ENCODE measurements at places on chromosomes 4 and X.

GRCh38 chr4:118357601-118358000 is 4.8 kb upstream of the PRSS12 start:
- DNase-seq = no peak

DNA sequence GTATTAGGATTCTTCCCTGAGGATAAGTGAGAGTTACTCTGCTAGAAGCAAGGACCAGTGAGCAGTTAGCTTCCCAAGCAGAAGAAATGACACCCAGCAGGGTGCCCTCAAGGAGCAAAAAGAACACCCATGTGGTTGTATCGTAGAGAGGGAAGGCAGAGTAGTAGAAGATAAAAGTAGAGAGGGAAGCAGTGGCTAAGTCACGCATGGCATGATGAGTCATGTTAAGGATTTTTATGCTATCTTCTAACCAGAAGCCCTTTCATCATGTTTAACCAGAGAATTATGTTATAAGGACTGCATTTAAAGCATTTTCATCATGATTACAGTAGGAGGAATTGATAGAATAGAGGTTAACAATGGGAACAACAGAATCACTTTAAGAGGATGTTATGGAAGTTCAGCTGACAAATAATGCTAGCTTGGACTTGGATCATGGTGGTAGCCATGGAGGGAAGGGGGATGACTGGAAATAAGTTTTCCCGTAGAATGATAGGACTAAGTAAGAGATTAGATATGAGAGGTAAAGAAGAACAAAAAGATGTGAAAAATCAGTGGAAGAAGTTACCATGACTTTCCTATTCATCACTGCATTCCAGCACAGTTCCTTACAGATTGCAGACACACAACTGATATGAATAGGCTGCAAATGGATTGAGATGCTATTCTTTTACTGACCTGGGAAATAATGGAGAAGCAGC is 383.5 kb upstream of the INTU start:
- DNase-seq = no peak

- no peak for DNase-seq
Measured at GRCh38 chrX:47743504-47743903, 84.5 kb upstream of the UXT start.

GRCh38 chr4:16783119-16783518 is 115.3 kb downstream of the LDB2 start:
- no peak for DNase-seq

- DNase-seq = no peak
Measured at GRCh38 chr4:108762559-108763225, at the start of gene ETNPPL. ETNPPL (minus strand) TSS chr4:108763053; CDS start chr4:108762898, 155 bp downstream.

- DNase-seq = no peak
Measured at GRCh38 chrX:9980927-9981326, 13.8 kb downstream of the CLDN34 start.

GRCh38 chr4:149161247-149161646 is 654.4 kb downstream of the IQCM start:
- no peak for DNase-seq

DNA sequence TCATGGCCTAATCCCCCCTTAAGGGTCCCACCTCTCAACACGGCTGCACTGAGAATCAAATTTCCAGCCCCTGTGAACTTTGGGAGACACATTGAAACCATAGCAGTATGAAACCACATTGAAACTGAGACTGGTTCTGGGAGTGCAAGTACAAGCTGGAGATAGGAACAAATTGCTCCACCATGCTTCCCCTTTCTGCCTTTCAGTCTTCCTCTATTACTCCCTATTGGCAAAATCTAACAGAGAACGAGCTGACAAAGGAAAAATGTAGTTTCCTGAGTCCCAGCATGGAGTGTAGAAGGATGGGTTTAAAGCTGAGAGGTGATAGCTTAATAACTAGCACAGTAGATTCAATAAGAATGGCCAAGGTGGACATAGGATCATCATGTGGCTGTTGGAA is 161.7 kb upstream of the RPL34 start:
- DNase-seq = no peak

- peak; percentile 65 for DNase-seq
Measured at GRCh38 chrX:12949927-12950656, 24.8 kb upstream of the TMSB4X start.

GRCh38 chr4:94507708-94508107 is 56.0 kb downstream of the PDLIM5 start:
- no peak for DNase-seq

GRCh38 chr4:169307576-169307975 is 36.8 kb upstream of the SH3RF1 start:
- DNase-seq = no peak

DNA sequence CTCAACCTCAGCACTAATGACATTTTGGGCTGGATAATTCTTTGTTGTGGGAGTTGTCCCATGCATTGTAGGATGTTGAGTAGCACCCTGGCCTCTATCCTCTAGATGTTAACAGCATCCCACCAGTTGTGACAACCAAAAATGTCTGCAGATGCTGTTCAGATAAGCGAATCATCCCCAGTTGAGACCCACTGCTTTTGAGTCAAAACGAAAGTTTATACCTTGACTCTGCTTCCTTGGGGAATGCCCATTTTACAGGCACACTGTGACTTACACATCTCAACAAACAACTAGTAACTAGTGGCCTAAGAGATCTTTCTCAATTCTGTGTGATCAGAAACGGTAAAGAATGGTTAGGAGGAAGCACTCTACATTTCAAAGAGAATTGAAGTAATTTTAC is 37.0 kb downstream of the SEPSECS start:
- DNase-seq = no peak

- DNase-seq = no peak
Measured at GRCh38 chr4:147717878-147718277, 14.0 kb upstream of the ARHGAP10 start.

DNA sequence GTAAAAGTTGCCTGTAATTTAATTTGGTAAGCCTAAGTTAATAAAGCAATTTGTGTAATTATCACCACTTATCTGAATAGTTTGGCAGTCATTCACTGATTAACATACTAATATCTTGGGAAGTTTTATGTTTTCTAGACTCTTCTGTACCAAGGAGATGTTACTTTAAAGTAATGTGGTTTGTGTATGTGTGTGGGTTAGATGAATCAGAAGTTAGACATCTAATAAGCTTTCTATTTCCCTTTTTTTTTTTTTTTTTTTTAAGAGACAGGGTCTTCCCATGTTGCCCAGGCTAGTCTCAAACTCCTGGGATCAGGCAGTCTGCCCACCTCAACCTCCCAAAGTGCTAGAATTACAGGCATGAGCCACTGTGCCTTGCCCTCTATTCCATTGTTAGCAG is 5.3 kb downstream of the SLAIN2 start:
- no peak for DNase-seq

DNA sequence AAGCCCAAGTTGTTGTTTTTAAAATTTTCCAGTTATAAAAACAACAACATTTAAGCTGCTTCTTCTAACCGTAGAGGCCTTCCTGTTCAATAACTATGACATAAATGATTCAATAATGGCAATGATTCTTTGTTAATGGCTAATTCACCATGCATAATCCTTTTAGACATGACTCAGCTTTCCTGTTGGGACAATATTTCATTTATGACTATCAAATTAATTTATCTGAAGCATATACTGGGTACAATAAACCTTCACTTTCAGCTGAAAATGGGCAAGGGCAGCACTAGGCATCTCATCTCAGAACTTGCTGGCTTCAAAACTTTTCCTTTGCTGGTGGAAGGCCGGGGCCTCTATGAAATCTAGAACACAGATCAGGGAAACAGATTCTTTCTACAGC is 38.9 kb downstream of the TBC1D9 start:
- no peak for DNase-seq

- no peak for DNase-seq
Measured at GRCh38 chr4:17358241-17358640, 153.6 kb downstream of the QDPR start.

- no peak for DNase-seq
Measured at GRCh38 chr4:12178614-12179610, 750.2 kb upstream of the HS3ST1 start.

DNA sequence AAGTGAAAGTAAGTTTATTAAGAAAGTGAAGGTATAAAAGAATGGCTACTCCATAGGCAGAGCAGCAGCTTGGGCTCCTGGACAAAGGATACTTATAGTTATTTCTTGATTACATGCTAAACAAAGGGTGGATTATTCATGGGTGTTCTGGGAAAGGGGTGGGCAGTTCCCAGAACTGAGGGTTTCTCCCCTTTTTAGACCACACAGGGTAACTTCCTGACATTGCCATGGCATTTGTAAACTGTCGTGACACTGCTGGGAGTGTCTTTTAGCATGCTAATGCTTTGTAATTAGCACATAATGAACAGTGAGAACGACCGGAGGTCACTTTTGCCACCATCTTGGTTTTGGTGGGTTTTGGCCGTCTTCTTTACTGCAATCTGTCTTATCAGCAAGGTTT is 557.6 kb downstream of the SPRY1 start:
- DNase-seq = no peak

GRCh38 chrX:103149652-103150051 is 56.7 kb upstream of the NXF3 start:
- DNase-seq = no peak

GRCh38 chr4:42412251-42412650 is 15.0 kb downstream of the SHISA3 start:
- DNase-seq = no peak

DNA sequence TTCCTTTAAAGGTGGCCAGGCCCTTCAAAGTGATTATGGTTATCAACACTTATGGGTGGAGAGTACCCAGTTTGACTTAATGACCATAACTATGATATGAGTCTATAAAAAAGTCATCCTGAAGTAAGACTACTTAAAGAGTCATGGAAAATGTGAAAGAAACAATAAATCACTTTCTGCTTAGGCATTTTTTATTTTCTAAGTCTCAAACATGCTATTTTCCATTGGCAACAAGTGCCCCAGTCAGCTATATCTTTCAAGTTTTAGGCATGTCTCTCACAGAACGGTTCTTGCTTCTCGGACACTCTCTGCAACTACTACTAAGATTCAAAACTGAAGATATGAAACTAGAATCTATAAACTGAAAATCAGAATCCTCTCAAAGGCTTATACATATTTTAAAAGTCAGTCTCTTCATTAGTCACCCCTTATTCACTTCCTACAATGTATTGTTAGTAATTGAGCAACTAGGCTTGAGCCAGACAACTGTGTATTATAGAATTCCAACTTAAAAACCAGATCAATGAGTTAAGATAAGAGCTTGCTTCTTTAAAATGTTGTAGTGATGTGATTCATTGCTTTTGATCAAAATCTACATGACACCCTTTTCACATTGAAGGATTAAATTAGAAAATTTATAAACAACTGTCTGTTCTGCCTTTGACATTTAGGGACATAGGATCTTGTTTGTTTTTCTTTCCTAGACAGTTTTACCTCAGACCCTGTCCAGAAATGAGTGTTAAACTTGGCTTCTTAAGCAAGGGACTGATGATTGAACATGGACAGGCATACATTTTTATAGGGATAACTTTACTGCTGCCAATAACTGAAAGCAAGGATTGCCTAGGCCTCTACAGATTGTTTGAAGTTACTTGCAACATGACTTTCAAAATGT is 2.9 kb downstream of the ANTXR2 start:
- no peak for DNase-seq

GRCh38 chr4:577499-578450 is 1.7 kb upstream of the TMEM271 start:
- DNase-seq = no peak

- no peak for DNase-seq
Measured at GRCh38 chrX:68112321-68112720, 321.0 kb downstream of the OPHN1 start.

DNA sequence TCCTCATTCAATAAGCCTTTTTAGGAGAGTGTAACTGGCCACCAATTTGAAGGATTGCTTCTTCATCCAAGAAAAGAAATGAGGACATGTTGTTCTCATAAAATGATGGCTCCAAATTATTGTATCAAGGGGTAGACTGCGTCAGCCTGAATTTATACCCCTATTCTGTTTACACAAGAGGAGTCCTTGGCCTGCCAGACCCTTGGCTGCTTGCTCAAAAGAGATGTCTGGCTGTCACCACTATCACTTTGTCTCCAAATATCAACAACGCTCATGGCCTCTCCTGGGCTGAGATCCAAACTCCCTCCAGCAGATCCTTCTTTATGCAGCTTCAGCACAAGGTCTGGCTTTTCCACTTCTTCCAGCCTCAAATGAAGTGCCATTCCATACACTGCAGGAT is 127.9 kb downstream of the OR13H1 start:
- DNase-seq = no peak

DNA sequence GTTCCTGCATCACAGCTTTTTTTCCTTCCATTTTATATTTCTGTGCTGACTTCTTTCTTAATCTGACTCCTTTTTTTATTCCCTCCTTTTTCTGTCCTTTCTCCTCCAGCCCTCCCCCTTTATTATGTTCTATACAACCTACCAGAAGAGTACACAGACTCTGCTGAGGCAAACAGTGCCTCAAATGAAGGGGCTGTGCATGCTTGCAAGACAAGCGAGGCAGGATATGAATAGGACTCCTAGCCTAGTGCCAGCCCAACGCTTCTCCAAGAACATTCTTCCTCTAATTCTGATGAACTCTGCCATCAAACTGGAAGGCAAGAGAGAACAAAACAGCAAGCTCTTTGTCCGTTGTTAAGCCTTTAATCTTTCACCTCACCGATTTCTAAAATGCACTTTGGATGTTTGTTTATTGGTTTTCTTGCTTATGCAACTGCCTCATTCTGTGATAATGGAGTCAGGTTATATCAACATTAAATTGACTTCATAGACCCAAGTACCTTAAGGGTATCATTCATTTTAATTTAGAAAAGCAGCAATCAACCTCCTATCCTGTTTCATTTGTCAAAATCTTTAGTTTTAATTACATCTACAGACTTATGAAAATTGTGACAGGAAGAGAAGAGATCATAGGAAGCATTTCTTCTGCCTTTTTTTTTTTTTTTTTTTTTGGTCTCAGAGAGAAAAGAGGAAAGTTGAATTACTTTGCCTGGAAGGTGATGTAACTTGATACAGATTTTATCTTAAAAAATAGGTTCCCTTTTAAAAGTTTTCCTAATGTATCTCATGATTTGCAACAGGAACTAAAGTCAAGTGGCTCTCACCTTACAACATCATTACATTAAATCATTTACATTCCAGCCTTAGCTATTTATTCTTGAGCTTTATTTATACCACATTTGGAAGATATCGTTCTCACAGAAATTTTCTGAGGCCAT is 284.7 kb upstream of the FTHL17 start:
- no peak for DNase-seq

DNA sequence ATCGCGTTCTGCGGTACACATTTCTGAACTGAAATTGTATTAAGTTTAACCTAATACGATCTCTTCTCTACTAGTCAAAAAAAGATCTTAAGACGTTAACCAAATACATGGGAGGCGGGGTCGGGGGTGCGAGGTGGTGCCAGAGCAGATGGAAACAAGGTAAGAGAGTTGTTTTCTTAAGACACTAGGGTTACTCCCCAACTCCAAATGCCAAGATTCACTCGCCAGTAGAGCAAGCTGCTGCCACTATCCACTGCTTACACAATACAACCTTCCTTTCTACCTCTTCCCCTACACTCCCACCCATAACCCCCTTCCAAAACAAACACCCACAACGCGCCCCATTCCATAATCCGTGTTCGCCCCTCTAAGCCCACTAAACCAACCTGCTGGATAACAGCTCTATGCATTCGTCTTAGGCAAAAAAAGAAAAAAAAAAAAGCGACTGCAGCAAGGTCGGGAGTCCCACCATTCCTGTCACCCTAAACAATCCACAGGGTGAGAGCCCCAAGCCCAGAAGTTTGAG is 1.3 kb downstream of the LCORL start:
- no peak for DNase-seq

- DNase-seq = no peak
Measured at GRCh38 chr4:104447294-104447693, 47.4 kb downstream of the CXXC4 start.

GRCh38 chr4:4666187-4666586 is 124.3 kb upstream of the STX18 start:
- no peak for DNase-seq

- DNase-seq = no peak
Measured at GRCh38 chr4:113881256-113881655, 98.2 kb downstream of the ARSJ start.

All from stimulated activated CD8-positive, alpha-beta memory T cell treated with anti-CD3 and anti-CD28 coated beads, Interleukin-12 subunit alpha, Interleukin-12 subunit beta, amount 100 ng/mL, for 1 hour (primary cell).